ENCODE measurements at places on chromosomes 6 and 20.

- no peaks in the 10 kb centered on the region for H3K4me1 ChIP-seq
- no peak overlapping the region for H3K4me3 ChIP-seq
- no peak overlapping the region for H3K27ac ChIP-seq
- H3K36me3 ChIP-seq, result no peaks in the 10 kb centered on the region
- peaks cover 5% of the 10 kb centered on the region for H3K27me3 ChIP-seq
These were observed 288.7 kb upstream of the FOXQ1 start for GRCh38 chr6:1023229-1023628.

DNA sequence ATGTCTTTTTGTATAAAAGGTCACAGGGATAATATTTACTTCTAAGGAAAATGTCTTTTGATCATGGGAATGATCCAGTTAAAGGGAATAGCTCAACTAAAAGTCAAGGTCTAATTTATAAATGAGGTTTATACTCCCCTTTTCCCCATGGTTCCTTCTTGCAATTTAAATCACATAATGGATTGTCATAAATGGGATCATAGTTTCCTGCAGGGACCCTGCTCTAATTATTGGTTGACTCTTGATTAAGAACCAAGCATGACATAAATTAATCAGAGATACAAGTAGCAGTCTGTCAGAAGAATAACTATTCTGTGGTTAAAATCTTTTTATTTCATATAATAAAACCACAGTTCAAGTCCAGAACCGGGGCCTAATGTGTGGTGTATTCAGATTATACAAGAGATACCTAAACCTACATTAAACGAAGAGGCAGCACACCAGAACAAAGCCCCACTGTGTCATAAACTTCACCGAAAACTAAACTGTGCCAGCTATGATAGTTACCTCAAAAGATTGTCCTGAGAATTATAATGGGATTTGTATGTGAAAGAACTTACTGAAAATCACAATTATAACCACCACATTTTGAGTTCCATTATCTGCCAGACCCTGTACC, 43.0 kb upstream of the CD83 start:
- peak overlapping the region; percentile 40 for H3K4me3 ChIP-seq
- H3K27ac ChIP-seq, result peak overlapping the region; percentile 64
- H3K4me1 ChIP-seq, result no peaks in the 10 kb centered on the region
- no peaks in the 10 kb centered on the region for H3K36me3 ChIP-seq

DNA sequence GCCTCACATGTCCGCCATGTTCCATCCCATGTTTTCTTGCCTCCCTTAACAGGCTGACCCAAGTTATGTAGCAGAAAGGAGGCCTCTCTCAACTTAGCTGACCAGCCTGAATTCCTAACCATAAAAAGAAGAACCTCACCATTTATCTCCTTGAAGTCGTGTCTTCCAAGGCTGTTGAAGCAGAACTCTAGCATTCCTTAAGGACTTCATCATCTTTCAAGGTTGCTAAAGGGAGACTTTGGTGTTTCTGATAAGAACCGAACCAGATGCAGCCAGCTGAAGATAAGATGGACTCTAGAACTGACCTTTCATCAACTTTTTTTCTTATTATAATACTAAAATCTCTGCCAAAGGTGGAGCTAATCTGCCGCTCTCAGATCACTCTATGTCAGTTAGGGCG, 571.7 kb upstream of the SLC35B3 start:
- H3K36me3 ChIP-seq, result no peaks in the 10 kb centered on the region
- no peak overlapping the region for H3K27ac ChIP-seq
- no peaks in the 10 kb centered on the region for H3K27me3 ChIP-seq
- H3K4me1 ChIP-seq, result no peaks in the 10 kb centered on the region

DNA sequence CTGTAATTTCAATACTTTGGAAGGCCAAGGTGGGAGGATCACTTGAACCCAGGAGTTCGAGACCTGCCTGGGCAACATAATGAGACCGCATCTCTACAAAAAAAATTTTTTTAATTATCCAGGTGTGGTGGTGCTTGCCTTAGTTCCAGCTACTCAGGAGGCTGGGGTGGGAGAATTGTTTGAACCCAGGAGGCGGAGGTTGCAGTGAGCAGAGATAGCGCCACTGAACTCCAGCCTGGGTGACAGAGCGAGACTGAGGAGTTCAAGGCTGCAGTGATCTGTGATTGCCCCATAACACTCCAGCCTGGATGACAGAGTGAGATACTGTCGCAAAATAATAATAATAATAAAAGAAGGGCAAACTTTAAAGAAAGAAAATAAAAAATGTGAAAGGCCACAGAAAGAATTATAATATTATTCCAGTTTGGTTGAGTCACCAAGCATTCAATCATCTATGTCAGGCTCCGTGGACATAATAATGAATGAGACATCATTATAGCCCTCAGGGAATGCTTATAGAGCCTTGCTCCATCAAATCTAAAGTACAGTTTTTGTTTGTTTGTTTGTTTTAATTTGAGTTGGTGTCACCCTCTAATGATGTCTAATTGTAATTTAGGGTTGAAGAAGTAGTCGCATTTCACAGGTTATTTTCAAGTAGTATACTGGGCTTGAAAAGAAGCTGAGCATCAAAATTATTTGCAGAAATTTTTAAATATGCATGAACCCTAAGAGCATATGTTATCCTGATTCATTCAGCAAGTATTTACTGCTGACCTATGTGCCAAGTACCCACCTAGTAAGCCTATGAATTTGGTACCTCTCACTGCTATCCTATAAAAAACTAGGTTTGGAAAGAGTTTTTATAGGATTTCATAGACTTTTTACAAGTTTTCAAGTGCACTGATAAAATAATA, 15.1 kb downstream of the GLYATL3 start:
- H3K27me3 ChIP-seq, result no peaks in the 10 kb centered on the region
- no peak overlapping the region for H3K4me3 ChIP-seq
- H3K4me1 ChIP-seq, result no peaks in the 10 kb centered on the region
- no peaks in the 10 kb centered on the region for H3K36me3 ChIP-seq

- DNase-seq, result peak; percentile 80
- H3K27me3 ChIP-seq, result no peaks in the 10 kb centered on the region
- H3K4me1 ChIP-seq, result peaks cover 33% of the 10 kb centered on the region
- H3K4me3 ChIP-seq, result no peak overlapping the region
- H3K27ac ChIP-seq, result peak overlapping the region; percentile 98
These were observed 9.0 kb downstream of the TEAD3 start for GRCh38 chr6:35487658-35488516.

DNA sequence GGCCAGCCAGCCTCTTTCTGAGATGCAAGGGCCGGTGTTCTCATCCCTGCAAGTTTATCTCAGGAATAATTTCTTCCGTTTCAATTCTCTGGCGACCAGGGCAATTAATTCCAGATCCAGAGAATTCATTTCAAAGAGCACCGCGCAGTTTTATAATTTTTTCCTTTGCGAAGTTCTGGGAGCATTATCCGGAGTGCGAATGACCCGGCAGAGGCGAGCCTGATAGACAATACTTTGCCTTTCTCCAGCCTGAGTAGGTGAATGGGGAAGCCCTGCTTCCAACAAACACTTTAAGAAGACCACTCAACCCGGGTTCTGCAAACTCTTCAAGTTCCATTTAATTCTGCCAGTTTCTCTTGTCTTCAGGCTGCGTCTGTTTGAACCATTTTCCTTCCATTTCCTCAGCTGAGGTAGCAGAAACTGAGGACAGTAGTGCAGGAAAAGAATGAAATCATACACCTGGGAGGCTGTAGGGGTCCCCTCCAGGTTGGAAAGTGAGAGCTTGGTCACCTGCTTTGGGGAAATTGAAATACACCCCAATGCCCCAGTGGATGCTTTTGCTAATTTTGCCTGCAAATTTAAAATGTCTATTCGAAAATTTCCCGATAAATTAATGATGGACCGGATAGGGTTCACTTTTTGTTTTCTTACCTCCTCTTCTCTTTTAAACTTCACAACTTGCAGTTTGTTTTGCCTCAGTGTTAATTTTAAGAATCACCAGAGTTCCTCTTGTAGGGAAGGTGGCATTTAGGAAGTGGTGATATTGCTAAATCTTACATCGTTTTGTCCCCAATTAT, 1.1 kb downstream of the VGLL2 start:
- H3K27me3 ChIP-seq, result no peaks in the 10 kb centered on the region
- H3K4me1 ChIP-seq, result peaks cover 3% of the 10 kb centered on the region
- H3K4me3 ChIP-seq, result peak overlapping the region; percentile 45
- no peak for DNase-seq
- no peak overlapping the region for H3K27ac ChIP-seq
